ENCODE measurements at places on chromosomes 7 and 10.

- DNase-seq: no peak
These were observed 266.6 kb downstream of the SUGCT start for GRCh38 chr7:40401406-40401805.

DNA sequence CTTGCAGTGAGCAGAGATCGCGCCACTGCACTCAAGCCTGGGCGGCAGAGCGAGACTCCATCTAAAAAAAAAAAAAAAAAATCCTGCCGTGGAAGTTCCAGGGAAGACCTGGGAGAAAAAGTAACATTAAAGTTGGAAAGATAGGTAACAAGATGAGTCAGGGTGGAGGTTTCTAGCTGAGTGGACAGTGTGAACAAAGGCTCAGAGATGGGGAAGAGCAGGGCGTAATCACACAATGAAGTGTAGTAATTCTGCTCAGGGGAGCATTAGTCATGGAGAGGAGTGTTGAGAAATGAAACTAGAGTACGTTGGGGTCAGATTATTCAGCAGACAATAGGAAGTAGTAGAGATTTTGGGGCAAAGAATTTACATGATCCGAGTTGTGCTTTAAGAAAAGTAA is 21.6 kb upstream of the WASL start:
- no peak for DNase-seq

- DNase-seq: no peak
These were observed 156.5 kb upstream of the HDAC9 start for GRCh38 chr7:18338910-18339523.

DNA sequence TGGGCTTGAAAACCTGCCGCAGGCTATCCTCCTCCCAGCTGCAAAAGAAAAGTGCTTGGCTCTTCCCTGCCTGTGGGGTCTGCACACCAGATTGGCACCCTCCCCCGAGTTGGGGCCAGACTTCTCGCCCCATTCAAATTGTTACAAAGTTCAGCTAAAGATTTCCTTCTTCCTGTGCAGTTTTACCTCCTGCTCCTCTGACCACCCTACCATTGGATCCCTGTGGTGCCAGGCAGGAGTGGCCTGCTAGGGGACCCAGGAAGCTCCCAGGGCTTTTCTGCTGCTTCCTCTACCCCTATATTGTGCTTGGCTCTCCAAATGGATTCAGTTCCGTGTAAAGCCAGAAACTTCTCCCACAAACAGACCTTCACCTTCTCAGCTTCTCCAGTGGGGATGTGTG is 135.1 kb upstream of the GAD2 start:
- no peak for DNase-seq

GRCh38 chr10:70982443-70982842 is 94.1 kb upstream of the PCBD1 start:
- no peak for DNase-seq

- DNase-seq: no peak
These were observed 10.7 kb downstream of the WIPI2 start for GRCh38 chr7:5200561-5201235.

- DNase-seq: no peak
These were observed 35.8 kb upstream of the HECW1 start for GRCh38 chr7:43076606-43077005.
